Right atrium auricular region (tissue), 2 donors: ENCODE measurements at places on chromosomes 11 and 22. TPM values are rescaled to one million over a fixed set of nuclear protein-coding genes. Genes with fewer than 3 reads are reported as not detected.
A peak's percentile ranks its signal among the peaks of the same experiment; 100 is the strongest.

DNA sequence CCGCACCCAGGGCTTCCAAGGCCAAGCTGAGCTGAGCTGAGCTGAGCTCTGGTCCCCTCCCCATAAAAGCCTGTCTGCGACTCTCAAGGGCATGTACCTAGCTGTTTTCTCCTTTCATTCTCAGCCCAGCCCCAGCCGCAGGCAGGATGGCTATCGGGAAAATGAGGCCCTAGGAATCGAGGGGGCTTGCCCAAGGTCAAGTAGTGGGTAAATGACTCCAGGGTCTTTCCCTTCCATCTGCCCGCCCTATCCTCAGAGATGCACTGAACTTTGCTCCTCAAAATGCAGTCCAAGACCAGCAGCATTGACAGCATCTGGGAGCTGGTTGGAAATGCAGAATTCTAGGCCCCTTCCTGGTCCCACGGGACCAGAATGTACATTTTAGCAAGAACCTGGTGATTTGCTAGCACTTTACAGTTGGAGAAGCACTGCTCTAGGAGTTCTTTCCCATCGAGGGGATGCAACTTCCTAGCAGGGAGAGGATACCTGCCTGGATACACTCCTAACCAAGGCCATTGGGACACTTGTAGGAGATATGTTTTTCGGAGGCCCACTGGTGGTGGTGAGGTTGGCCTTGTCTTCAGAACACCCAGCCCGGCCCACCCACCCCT, 43.2 kb upstream of the ACCSL start:
- DNase-seq, result peak; percentile 28

GRCh38 chr11:44980533-44981427, 30.1 kb upstream of the TP53I11 start:
- no peak for DNase-seq

NLRP6 gene
- total RNA-seq, result 0.19 TPM

- DNase-seq, result no peak
Observed at GRCh38 chr22:32480238-32480637, 5.6 kb downstream of the FBXO7 start.

GRCh38 chr11:46553814-46554212, 40.0 kb downstream of the AMBRA1 start:
- DNase-seq, result no peak

DNA sequence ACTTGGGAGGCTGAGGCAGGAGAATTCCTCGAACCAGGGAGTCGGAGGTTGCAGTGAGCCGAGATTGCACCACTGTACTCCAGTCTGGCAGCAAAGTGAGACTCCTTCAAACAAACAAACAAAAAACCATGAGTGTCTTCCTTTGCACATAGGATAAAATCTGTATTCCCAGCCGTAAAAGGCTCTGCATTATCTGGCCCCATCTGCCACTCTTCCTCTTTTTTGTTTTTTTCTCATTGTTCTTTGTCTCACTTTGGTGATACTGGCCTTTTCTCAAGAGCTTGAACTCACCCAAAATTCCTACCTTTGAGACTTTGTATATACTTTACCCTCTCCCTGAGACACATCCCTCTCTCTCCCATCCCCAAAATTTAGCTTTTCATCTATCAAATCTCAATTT, 17.6 kb downstream of the FDX1 start:
- DNase-seq, result no peak

GRCh38 chr22:45580726-45581381, 78.2 kb downstream of the FBLN1 start:
- no peak for DNase-seq

DNA sequence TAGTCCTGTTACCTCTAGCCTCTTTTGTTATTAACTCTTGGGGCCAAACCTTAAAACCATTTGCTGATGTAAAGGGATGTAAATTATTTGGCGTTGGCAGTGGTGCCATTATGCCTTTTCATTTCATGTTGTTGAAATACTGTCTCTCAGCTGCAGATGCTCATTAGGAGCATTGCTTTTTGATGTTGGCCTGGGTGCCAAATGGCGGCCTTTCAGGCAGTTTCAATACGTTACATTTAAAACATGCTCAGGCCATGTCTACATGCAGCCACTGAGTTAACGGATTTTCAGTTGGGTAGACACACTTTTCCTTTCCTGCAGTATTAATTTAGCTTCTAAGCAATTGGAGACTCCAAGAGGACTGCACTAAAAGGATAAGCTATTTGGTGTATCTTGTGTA, 5.3 kb downstream of the NCAM1 start:
- DNase-seq, result no peak

DNA sequence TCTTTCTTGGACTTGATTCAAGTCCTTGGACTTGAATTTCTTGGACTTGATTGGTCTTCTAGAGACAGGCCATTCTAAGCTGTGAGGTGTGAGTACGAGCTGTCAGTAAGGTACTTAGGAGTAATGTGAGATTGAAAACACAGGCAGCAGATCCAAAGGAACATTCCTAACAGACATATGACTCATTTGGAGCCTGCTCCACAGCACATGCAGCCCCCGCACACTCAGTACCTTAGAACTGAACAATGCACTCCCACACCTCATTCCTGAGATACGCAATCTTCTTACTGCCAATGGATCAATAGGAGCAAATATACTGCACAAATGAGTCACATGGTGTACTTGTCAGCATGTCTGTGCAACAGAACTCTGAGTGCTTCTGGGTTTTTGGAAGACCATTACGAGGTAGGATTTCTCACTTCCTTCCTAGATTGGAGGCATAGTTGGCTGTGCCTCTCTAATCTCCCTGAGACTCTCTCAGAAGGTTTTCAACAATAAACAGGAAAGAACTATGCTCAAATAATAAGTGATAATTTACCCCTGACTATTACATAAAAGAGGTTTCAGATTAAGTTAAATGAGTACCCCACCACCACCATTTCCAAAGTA, 243.1 kb downstream of the KCNA4 start:
- DNase-seq, result no peak

DNA sequence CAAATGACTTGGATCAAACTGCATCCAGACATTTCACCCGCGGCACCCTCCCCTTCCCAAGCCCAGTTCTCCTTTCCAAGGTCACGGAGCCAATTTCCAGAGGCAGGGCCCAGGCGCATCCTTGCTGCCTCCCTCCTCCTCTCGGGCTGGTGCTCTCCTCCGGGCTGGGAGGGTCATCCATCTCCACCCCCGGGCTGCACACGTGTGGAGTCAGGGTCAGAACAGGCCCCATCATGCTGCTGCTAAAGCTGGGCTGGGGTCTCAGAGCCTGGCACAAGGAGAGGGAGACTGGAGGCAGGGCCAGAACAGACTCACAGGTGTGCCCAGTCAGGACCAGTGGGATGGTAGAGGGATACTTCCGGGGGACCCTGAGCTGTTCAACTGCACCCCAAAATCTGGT, 14.0 kb downstream of the RSPH14 start:
- no peak for DNase-seq

GRCh38 chr22:39534092-39534506, 1.6 kb upstream of the RPS19BP1 start:
- no peak for DNase-seq

DNA sequence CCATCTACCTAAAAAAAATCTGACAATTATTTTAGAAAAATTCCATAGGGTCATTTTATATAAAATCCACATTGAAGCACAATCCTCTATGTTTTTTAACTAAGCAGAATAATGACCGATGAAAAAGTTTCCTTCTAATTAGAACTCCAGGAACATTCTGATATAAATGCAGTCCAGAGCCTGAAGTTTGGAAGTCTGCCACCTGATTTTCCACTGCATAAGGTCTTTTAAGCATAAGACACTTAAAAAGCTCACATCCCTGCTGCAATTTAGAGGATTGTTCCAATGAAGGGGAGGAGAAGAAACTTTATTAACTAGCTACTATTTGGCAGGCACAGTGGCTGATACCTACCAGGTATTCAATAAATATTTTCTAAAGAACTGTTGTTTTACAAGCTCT, 570.3 kb upstream of the ANO5 start:
- DNase-seq, result no peak

GRCh38 chr22:17373855-17374254, 4.6 kb downstream of the CECR2 start:
- no peak for DNase-seq

SLCO2B1 gene
- 9.5 TPM for total RNA-seq
